ENCODE measurements at places on chromosomes 16 and 17.
A peak's percentile ranks its signal among the peaks of the same experiment; 100 is the strongest.

- peak; percentile 40 for DNase-seq
Observed at GRCh38 chr16:1309888-1310831, 724 bp downstream of the UBE2I start.

GRCh38 chr17:79814127-79814973, 17.5 kb upstream of the CBX8 start:
- no peak for DNase-seq

DNA sequence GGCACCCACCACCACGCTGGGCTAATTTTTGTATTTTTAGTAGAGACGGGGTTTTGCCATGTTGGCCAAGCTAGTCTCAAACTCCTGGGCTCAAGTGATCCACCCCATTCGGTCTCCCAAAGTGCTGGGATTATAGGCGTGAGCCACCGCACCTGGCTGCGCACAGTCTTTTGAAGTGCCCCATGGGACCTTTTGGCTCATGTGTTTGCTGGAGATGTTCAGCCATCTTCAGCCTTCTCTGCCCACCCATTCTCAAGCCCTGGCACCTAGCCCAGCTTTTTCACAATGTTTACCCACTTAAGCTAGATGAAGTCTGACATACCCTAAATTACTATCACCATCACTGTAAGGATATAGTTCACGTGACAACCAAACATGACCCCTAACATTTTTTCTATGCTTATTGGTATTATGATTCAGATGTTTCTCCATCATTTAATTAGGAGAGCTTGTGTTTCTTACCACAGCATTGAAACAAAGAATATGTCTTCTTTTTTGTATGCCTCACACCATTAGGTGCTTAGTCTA, 32.3 kb downstream of the PECAM1 start:
- DNase-seq: no peak

GRCh38 chr17:33716957-33717356, 423.9 kb upstream of the ASIC2 start:
- DNase-seq: no peak

DNA sequence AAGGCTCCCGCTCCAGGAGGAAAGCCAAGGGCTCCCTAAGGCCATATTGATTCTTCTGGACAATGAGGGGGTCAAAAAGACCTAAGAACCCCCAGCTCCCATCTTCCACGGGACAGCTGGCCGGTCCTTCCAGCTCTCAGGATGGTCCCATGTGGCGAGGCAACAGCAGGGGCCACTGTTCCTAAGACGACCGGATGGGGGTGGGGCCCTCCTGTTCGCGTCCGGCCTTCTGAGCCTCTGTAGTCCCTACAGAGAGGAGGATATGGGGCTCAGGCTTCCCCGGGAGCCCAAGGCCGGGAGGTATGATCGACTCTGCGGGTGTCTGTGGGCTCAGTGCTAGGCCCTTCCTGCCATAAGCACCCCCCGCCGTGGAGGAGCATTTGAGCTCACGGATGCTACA, 6.0 kb upstream of the DCXR start:
- no peak for DNase-seq

GRCh38 chr16:12150600-12150999, 174.1 kb downstream of the SNX29 start:
- DNase-seq: no peak

DNA sequence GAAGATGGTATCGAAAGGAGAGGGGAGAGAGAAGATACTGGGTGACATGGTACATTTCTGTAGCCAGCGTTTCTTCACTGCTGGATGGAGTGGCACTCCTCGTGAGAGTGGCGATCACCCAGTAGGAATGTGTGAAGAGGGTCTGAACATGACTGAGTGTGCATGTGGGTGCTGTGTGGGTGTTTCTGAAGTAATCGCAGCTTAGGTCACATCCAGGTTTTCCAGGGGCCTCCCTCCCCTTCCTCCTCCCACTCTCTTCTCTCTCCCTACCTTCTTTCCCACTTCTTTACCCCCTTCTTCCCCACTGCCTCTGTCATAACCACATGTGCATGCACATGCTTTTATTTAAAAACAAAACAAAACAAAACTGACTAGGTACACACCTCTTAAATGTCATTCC, 1.8 kb downstream of the CLEC3A start:
- no peak for DNase-seq

- DNase-seq: no peak
Observed at GRCh38 chr17:48637323-48638260, 11.4 kb upstream of the HOXB9 start.

- no peak for DNase-seq
Observed at GRCh38 chr16:4487955-4488498, 11.8 kb downstream of the HMOX2 start.

GRCh38 chr16:4690946-4691665, 2.3 kb upstream of the NUDT16L1 start:
- DNase-seq: no peak

DNA sequence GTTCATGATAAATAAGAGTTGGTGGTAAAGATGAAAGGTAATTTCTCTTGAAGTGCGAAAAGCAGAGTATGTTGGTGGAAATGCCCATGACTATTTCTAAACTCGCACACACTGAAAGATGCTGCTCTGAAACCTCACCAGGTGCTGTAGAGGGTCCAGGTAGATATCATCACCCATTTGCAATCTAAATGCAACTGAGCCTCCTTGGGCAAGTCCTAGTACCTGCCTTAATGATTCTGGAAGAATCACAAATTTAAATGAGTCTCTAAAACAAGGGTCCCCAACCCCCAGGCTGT, 5.9 kb upstream of the MMD start:
- DNase-seq: no peak

- no peak for DNase-seq
Observed at GRCh38 chr16:2528161-2529060, 2.8 kb downstream of the CEMP1 start.

- no peak for DNase-seq
Observed at GRCh38 chr17:49588312-49588711, 12.6 kb downstream of the NXPH3 start.

- no peak for DNase-seq
Observed at GRCh38 chr17:64369007-64369893, 21.4 kb downstream of the PECAM1 start.

DNA sequence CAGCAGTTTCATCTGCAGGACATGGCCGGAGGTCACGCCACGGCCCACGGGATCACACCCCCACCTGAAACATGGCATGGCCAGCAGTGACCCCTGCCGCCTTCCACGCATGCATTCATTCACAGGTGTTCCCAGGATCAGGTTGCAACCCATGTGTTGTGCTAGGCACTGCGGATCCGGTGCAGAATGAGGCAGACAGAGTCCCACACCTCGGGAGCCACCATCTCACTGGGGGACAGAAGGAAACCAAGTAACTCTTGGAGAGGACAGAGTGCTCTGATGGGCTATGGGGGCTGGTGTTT, 4.3 kb upstream of the MSRB1 start:
- DNase-seq: no peak

GRCh38 chr16:57140931-57141668, 44.7 kb downstream of the PSME3IP1 start:
- no peak for DNase-seq

DNA sequence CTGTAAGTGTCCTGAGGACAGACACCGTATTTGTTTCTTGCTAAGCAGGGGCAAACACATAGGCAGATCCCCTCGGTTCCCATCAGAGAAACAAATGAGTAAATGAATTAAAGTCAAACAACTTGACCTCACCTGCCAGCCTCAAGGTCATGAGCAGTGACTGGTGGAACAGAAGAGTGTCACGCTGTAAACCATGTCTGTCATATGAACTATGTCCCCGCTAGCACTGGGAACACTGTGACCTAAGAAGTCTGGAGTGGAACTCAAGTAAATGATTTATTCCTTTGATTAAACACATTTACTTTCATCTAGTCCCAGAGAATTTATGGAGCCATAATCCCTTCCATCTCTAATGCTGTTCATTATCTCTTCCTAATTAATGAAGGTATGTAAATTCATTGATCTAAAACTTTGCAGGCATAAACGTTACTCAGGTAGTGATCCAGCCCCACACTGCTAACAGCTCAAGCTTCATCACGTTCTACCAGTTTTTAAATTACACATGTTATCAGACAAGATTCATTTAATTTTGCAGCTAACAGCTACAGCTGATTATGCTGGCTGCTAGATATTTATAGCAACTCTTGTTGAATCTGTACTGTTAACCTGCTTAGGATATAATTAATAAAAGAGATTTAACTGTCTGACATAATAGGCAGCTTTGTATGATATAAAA, 38.7 kb downstream of the CPPED1 start:
- DNase-seq: no peak

GRCh38 chr16:2333772-2334379, 6.7 kb downstream of the ABCA3 start:
- no peak for DNase-seq

GRCh38 chr16:3266873-3267537, 10.6 kb upstream of the MEFV start:
- no peak for DNase-seq

DNA sequence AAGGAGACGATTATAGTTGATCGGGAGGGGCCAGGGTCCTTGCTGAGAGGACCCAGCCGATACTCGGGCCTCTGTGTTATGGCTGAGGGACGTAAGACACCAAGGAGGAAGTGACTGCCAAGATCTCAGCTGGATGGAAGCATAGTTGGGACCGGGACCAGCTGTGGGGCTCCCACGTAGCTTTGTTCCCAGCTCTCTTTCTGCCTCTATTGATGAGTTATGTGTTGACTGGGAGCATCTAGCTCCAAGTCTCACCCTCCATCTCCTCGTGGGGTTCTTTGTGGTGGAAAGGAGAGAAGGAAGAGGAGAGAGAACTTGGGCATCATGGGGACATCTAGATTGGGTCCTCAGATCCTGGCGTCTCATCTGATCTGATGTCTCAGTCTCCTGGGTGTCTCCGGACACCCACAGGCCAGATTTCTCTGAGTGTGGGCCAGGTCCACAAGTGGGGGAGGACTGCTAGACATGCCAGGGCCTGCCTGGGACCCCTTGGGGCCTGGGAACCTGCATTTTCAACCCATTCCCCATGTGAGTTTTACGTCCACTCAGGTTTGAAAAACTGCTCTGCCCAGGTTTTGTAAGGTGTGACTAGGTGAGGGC, 1.0 kb downstream of the MGRN1 start:
- no peak for DNase-seq

DNA sequence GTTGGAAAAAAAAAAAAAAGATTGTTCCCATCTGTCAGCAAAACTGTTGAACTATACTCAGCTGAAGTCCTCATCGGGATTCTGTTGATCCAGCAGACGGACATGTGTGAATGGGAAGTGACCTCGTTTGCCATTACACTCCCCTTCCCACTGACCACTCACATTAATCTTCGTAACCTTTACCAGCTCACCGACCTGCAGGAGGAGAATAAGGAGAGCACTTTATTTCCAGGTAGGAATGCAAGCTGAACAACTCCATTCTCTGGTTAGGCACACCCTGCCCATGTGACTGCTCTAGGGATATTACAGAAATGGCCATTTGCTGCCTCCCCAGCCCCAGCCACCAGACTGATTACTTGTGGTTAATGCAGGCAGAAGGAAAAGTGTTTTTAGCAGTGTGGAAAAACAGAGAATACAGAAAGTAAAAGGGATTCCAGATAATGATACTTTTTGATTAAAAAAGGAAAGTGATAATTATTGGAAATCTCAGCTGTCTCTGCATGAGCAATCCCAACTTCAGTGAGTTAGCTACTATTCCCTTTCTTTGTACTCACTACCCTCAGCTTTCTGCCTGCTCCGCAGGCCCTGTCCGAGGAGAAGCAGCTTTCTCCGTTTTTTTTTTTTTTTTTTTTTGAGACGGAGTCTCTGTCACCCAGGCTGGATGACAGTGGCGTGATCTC, 23.6 kb upstream of the YWHAE start:
- DNase-seq: no peak

DNA sequence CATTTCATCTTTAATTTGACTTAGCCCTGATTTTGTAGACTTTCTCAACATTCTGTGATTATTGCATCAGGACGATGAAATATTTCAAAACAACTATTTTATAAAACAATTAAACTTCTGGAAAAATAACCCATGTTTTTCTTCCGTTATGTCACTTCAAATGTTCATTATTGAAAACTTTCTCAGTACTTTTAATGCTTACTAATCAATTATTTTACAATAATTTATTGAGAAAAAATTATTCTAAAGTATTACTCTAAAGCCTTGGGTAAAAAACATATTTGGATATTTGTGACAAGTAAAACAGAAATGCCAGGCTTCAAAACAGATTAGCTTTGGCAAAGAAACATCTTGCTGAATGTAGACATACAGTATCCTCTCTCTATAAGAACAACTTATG, 46.3 kb upstream of the DHX40 start:
- no peak for DNase-seq

GRCh38 chr16:74743668-74744299, 30.8 kb downstream of the FA2H start:
- no peak for DNase-seq

- no peak for DNase-seq
Observed at GRCh38 chr17:67675481-67675880, 42.3 kb upstream of the NOL11 start.

GRCh38 chr16:49528866-49529288, 155.3 kb downstream of the C16orf78 start:
- no peak for DNase-seq

GRCh38 chr17:57945996-57946797, 9.0 kb downstream of the CUEDC1 start:
- DNase-seq: no peak

GRCh38 chr17:8144401-8145231, 7.6 kb downstream of the PER1 start:
- DNase-seq: no peak
